ENCODE measurements at places on chromosomes 1 and 21.

GRCh38 chr1:93967306-93967705 is 58.1 kb upstream of the GCLM start:
- no peak for DNase-seq

- no peak for DNase-seq
These were observed 4.6 kb upstream of the PRDM16 start for GRCh38 chr1:3064296-3064850.

- no peak for DNase-seq
These were observed 348.0 kb downstream of the PTPRU start for GRCh38 chr1:29584362-29584761.

DNA sequence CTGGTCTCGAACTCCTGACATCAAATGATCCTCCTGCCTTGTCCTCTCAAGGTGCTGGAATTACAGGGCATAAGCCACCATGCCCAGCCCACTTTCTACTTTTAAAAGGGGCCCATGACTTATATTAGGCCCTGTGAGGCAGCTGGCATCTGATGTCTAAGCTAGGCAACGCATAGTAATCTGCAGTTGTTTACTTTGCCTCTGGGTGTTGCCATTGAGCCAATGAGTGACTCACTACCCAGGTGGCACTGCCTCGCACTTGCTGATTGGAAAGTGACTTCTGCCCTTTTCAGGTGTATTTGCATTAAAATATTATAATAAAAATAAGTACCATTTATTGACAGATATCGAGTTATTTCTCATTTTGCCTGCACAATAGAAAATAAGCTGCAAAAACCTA is 84.9 kb downstream of the KIF14 start:
- DNase-seq, result peak; percentile 36

GRCh38 chr1:244075247-244075722 is 24.2 kb downstream of the ZBTB18 start:
- no peak for DNase-seq

GRCh38 chr1:213986925-213987250 is 885 bp upstream of the PROX1 start:
- no peak for DNase-seq

GRCh38 chr1:40877698-40878097 is 15.5 kb upstream of the CITED4 start:
- peak; percentile 33 for DNase-seq

GRCh38 chr21:42384156-42384945 is 11.5 kb downstream of the TMPRSS3 start:
- no peak for DNase-seq

DNA sequence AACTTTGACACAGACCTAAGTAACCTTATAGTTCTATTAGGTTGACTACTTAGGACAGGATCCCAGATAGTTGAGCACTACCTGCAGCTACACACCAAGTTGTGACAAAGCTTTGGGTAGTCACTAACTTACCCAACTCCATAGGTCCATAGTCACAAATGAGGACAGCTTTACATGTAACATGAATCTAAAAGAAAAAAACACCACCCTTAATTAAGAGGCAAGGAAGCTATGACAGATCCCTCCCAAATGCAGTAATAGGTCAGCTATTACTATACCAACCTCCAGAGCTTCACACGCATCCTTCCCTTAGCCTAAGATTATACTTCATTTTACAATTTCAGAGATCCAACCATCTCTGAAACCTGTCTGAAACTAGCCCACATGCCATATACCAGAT is 12.7 kb upstream of the RAB42 start:
- DNase-seq, result no peak

- DNase-seq, result peak; percentile 19
These were observed 229.2 kb downstream of the RHOU start for GRCh38 chr1:228964178-228965089.

DNA sequence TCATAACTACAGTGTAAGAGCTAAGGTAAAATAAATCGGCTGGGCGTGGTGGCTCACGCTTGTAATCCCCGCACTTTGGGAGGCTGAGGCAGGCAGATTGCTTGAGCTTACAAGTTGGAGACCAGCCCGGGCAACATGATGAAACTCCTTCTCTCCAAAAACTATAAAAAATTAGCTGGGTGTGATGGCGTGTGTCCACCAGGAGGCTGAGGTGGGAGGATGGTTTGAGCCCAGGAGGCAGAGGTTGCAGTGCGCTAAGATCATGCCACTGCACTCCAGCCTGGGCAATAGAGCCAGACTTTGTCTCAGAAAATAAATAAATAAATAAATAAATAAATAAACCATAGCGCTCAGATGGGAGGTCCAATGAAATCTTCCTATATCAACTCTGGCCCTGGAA is 16.7 kb upstream of the FAM110D start:
- DNase-seq, result no peak

- no peak for DNase-seq
These were observed 79.9 kb upstream of the GPR52 start for GRCh38 chr1:174367892-174368291.

DNA sequence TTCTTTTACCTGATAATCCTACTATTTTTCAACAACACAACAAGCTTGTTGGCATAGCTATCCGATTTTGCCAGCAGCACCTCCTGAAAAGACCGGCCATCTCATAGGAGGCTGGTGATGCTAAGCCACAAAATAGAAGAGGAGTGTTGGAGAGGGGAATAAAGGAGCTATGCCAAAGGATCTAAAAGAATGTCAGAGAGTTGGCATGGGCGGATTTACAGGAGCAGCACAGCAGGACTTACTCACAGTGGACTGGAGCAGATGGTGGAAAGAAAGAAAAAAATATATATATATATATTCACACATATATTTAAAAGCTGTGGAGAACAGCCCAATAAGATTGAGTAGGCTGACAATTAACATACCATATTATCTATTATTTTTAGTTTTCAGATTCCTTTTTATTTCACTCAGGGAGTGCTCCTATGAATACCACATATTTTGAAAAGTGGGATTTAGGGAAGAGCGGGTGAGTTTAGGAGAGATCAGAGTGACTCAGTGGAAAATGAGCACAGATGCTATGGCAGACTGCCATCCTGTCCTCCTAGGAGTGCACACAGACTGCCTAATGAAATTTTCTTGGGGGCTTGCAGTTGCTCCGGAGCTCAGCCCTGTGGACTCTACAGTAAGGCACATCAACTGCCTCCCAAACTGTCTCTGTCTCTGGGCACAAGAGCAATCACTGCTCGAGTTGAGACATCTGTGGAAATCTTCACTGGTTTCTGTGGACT is 394.4 kb upstream of the CHRM3 start:
- DNase-seq, result no peak

DNA sequence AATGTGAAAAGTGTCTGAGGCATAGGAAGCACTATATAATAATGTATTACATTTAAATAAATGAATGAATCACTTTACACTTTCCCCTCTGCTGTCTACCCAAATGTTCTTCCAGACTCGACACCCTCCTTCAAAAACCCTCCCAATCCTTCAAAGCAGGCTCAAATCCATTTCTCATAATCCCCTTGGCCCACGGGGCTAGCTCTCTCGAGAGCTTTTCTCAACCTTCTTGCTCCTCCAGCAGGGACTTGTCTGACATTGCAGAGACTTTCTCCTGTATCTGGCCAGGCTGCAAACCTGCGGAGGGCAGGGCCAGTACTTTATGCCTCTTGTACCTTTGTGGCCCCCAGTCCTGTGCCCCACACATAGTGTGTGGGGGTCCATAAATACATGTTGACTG is 14.1 kb upstream of the CNTN2 start:
- no peak for DNase-seq

DNA sequence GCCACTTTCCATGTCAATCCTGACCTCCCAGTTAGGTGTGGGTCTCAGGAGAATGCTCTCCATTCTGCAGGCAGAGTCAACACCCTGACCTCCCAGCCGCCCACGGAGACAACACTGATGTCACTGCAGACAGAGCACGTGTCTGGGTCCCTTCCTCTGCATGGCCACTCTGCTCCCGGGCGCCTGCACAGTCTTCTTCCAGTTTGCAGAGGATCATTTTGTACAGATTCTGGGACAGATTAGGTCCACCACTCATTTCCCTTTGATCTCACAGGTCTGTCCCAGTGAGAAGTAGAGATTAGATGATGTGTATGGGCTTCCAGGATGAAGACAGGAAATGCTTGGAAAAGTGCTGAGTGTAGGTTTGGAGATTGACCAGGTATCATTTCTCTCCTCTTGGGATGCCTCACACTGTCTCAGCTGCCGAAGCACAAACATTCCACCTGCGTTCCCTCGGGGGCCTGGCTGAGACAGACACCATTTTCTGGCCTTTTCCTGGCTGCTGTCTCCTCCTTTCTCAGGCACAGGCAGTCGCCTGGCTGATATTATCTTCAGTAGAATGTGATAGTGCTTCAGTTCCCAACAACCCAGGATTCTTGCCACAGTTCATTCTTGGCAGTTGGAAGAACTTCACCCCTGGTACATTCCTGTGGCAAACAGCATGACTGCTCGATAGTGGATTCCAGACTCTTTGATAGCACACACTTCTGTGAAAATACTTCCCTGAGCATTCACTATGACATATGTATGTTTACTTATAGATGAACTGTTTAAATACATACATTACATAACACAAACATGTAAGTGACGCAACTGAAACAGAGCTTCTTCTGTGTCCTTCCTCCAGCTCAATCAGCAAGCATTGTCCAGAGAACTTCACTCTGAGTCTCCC is 7.9 kb downstream of the MYBPHL start:
- DNase-seq, result no peak

- DNase-seq, result no peak
These were observed 80.5 kb downstream of the RERE start for GRCh38 chr1:8736927-8737326.

GRCh38 chr21:23507501-23507900 is 2099.8 kb downstream of the MRPL39 start:
- DNase-seq, result no peak

DNA sequence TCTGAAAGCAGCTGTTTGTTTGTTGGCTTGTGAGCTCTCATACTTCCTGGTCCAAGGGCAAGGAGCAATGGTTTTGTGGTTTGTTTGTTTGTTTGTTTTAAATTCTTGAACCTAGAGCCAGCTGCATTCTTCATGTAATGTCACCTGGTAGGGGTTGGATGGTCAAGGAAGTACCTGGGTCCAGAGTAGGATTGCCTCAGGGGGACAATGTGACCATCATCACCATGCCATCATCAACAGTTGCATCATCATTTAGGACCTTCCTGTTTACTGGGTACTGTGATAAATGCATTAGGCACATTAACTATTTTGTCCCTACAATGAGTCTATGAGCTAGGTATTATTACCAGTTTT is 14.7 kb upstream of the MYOG start:
- DNase-seq, result no peak

GRCh38 chr1:31617916-31618746 is 642 bp downstream of the HCRTR1 start:
- DNase-seq, result peak; percentile 38
